Caco-2 (cell line): ENCODE measurements at places on chromosomes 5 and 9.
A peak's percentile ranks its signal among the peaks of the same experiment; 100 is the strongest.

DNA sequence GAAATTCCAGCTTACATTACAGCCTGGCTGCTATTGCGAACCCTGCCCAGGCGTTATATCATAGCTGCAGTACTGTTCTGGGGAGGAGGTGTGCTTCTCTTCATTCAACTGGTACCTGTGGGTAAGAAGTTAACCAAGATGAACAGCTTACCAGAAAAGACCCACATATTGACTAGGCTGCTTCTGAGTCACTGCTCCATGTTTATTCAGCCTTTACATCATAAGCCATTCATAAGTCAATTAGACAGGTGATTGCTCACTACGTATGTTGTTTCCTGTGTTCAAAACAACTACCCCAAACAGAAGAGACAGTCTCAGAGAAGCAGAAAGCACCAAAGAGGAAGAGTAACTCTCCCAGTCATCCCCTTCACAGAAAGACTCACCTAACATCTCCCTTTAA, 34.7 kb upstream of the SLC22A5 start:
- no peak for DNase-seq

- DNase-seq: no peak
Observed at GRCh38 chr5:158899211-158899610, 200.5 kb downstream of the EBF1 start.

DNA sequence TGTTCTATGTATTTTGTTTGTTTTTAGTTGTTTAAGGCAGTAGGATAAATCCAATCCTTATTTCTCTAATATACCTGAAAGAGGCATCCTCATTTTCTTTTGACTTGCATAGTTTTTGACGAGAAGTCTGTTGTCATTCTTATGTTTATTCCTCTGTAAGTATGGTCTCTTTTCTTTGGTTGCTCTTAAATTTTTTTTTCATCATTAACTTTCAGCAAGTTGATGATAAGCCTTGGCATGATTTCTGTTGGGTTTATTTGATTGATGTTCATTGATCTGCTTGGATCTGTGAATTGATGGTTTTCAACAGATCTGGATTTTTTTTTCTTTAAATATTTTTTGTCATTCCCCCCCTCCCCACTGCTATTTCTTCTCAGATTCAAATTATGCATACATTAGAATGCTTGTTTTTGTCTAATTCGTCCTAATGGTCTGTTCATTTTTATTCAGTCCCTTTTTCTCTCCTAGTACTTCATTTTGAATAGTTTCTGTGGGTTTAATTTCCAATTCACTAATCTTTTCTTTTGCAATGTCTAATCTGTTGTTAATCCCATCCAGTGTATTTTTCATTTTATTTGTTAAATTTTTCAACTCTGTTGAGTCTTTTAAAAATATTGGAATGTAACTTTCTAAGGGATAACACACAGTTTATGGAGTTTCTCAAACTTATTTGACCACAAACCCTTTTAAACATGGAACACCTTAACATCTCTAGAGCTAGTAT, 495.9 kb downstream of the CSNK1G3 start:
- DNase-seq: no peak

- DNase-seq: no peak
Observed at GRCh38 chr5:135454946-135455345, 2.8 kb upstream of the TIFAB start.

DNA sequence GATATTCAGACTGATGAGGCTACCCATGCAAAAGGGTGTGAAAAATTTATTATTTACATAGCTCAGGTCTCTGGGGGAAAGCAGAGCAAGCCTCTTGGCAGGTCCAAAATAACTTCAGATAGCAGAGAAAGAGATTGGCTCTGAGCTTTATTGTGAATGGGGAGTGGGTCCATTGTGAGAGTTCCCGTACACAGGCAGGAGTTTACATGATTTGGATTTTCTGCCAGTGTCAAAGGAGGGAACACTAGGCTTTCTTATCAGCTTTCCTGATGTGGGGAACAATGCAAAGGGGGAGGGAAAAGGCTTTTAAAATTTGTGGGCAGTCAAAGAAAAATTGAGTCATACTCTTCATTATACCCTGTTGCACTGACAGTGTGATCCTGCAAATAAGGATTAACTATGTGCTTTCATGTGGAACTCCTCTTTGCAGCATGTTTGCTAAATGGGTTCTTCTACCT, 615.0 kb upstream of the RIOK2 start:
- no peak for DNase-seq

GRCh38 chr5:4924577-4924976, 215.6 kb upstream of the ADAMTS16 start:
- DNase-seq: no peak

DNA sequence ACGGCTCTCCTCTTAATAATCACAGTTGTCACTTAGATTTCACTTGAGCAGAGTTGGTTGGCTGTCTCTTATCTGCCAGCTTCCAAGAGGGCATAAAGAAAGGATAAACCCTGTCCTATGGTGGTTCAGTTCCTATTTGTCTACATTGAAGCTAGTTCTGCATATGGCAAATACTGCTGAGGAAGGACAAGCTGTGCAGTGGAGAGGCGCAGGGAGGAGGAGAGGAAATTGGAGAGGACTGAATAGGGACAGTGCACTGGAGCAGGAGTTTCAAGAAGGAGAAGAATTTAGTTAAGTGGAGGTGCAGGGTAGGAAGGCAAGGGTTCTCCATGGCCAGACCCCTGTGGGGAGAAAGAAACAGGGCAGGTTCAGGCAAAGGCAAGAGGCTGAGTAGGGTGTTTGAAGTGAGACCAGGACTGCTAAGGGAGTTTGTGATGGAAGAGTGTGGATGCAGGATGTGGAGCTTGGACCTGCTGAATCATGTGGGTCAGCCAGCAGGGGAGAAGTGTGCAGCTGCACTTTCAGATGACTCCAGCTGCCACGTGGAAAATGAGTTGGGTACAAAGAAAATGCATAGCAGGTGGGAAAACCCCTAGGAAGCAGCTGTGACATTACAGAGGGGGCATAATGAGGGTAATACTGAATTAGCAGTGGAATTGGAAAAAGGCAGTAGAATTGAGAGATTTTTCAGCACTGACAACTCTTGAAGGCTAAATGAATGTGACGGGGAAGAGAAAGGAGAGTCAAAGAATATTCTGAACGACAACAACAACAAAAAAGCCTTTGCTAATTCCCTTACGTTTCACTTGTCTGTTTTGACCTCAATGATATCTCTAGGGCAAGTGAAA, 66.8 kb downstream of the MAMDC2 start:
- no peak for DNase-seq

DNA sequence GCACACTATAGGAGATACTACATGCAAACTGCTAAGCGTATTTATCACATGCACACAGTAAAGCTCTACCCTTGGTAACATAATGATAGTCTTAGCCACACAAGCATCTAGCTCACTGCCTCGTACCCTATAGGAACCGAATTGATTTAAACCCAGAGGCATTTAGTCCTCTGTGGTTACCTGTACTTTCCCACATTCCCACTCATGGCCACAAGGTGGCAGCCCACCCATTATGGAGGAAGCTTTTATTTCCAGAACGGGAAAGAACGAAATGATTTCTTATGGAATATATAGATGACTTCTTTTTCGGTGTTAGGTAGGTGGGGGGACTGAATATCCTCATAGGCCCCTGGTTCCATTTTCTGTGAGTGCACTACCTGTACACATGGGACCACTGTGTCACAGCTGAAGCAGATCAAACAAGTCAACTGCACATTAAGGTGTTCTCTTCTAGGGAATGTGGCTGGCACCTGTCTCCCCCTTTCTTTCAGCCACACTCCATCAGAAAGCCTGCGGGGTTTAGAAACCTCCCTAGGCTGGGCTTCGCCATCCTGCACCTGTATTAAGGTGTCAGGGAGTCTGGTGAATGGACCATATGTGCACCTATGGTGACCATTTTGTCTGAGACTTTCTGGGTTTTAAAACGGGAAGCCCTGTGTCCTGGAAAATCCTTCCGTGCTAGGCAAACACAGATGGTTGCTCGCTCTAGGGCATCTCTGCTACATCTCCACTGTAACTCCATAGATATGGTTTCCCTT, 313.2 kb downstream of the SLIT3 start:
- DNase-seq: peak; percentile 71

DNA sequence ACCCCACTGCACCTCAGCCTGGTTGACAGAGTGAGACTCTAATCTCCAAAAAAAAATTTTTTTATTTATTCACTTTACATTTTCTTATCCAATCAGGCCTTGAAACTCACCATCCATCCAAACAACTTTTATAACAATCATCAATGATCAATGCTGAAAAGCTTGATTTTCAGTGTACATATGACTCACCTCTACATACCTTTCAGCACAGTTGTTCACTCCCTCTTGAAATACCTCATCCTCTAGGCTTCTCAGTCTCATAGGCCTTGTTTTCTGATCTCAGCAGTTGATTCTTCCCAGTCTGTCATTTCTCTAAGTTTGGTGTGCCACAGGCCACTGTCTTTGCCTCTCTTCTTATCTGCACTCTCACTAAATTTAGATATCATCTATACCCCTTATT, 36.2 kb downstream of the GRIN3A start:
- DNase-seq: no peak

- DNase-seq: no peak
Observed at GRCh38 chr5:171386006-171386671, 1.5 kb upstream of the NPM1 start.

- DNase-seq: no peak
Observed at GRCh38 chr9:127950513-127951289, 13.0 kb upstream of the DPM2 start.
